ENCODE measurements at places on chromosomes 6 and 20. TPM values are rescaled to one million over a fixed set of nuclear protein-coding genes. Genes with fewer than 3 reads are reported as not detected.

DNA sequence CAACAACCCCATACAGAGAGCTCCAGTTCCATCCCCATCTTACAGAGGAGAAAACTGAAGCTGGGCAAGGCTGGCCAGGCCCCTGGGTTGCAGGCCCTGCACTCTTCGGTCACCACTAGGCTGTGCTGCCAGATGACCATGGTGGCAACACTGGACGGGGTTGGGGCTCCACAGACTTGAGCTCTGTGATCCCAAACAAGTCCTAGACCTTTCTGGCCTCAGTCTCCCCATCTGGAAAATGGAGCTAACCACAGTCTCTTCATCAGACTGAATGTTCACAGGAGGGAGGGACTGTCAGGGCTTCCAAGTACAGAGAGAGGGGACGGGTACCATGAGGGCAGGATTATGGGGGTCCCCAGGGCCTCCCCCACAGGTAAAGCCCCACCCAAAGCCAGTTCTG is 41.3 kb upstream of the NOL4L start:
- H3K36me3 ChIP-seq, result no peaks in the 10 kb centered on the region
- no peak overlapping the region for H3K4me3 ChIP-seq
- H3K27ac ChIP-seq, result no peak overlapping the region
- DNase-seq, result no peak

DNA sequence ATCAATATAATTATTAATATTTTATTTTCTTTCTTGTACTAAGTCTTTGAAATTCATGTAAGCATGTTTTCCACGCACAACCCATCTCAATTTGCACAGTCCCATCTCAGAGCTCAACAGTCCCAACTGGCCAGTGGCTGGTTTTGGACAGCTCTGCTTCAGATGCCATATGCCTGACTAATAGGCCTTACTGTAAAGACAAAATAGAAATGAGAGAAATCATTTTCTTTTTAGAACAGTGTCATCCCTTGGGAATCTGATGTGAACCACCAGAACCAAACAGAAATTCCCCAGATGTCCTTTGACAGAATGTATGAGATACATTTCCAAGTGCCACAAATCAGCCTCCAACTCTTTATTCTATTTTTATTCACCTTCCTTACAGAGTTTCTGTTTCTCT is 338.9 kb downstream of the ESR1 start:
- no peak overlapping the region for H3K4me3 ChIP-seq
- no peak overlapping the region for H3K27ac ChIP-seq
- no peaks in the 10 kb centered on the region for H3K27me3 ChIP-seq
- H3K4me1 ChIP-seq, result no peaks in the 10 kb centered on the region
- no peak for DNase-seq

- H3K4me3 ChIP-seq, result no peak overlapping the region
- peak; percentile 35 for DNase-seq
- H3K36me3 ChIP-seq, result no peaks in the 10 kb centered on the region
- H3K27ac ChIP-seq, result peak overlapping the region; percentile 27
- H3K4me1 ChIP-seq, result peaks cover 14% of the 10 kb centered on the region
- no peaks in the 10 kb centered on the region for H3K27me3 ChIP-seq
Measured at GRCh38 chr20:43941476-43942200, 27.0 kb downstream of the TOX2 start.

GRCh38 chr20:36214684-36215256 is 21.5 kb upstream of the AAR2 start:
- no peaks in the 10 kb centered on the region for H3K4me1 ChIP-seq
- H3K27me3 ChIP-seq, result no peaks in the 10 kb centered on the region
- no peak overlapping the region for H3K4me3 ChIP-seq
- no peaks in the 10 kb centered on the region for H3K36me3 ChIP-seq
- DNase-seq, result peak; percentile 51

Gene ELOVL4
- total RNA-seq, result 0.10 TPM

Gene JPH2
- 0.17 TPM for total RNA-seq

All from B cell (primary cell).